ENCODE measurements at places on chromosomes 1 and 21.

GRCh38 chr1:156356875-156357534 lies 12.0 kb upstream of the RHBG start:
- peak; percentile 53 for DNase-seq

DNA sequence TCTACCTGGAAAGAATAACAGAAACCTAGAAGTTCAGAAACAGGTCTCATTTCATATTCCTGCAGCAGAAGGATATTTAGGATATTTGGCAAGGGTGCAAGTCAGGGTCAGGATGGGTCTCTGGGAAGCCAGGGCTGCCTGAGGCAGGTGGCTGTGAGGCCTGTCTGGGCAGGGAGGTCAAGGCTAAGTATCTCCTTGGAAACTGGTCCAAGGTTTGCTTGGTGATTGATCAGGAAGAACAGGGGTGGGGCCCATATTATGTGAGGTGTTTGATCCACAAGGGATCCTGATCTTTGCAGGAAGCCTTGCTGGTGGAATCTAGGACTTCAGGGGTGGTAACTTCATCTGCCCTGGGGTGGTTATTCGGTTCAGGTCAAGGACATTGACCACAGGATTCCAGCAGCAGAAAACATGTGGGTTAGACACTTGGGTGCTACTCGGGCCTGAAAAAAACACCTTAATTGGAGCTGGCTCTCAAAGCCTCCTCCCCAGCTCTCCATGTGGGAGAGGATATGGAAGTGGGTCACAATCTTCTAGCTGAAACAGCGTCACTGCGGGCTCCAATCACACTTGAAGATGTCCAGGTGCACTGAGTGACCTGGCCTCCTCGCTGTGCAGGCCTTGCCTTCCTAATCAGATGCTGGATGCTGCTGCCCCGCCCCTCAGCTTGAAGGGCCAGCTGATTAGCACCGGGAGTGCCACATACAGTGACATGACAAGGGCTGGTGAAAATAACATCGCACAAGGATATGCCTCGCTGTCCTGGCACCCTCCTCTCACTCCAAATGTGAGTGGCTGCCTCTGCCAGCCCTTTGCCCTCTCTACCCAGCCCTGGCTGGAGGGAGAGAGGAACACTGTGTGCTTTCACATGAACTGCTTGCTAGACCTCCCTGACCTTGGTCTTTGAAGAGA lies 8.7 kb downstream of the CTNNBIP1 start:
- DNase-seq: no peak

GRCh38 chr1:156229809-156230472 lies 12.0 kb upstream of the BGLAP start:
- no peak for DNase-seq

DNA sequence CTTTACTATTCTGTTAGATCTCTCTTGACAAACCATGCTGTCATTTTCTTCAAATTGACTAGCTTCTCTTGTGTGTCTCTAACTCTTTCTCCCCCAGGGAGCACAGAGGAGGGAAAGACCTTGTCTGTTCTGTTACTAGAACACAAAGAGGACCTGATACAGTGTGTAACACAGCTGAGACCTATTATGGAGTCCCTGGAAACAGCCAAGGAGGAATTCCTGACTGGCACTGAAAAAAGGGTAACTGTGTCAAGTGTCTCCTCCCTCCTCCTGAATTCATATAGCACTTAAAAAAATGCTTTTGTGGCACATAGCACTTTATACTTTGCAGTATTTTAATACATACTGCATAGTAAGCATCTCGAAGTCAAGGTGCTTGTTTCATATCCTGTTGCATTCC lies 50.6 kb downstream of the ZBTB40 start:
- no peak for DNase-seq

GRCh38 chr1:41241354-41241748 lies 755 bp downstream of the SCMH1 start:
- peak; percentile 24 for DNase-seq

DNA sequence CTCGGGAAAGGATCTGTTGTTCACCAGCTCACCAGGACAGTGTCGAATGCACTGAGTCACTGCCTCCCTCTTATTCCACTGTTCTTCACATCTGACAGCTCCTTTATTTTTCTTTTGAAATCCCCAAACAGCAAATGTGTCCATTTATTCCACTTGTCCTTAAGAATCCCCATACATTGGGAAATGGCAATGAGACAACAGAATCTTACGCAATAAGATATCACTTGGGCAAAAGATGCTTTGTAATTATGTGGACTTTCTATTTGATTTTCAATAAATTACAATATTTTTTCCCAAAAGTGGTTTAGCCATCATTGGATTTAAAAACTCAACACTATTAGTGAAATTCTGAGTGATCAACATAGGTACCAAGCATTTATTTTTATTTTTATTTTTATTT lies 3.7 kb downstream of the KRTAP20-2 start:
- no peak for DNase-seq

- DNase-seq: no peak
These were observed 1.7 kb downstream of the RNF223 start for GRCh38 chr1:1072299-1072848.

All from activated T-helper 9 cell treated with anti-CD3 and anti-CD28 coated beads, Interleukin-2, amount 50 U/mL, for 16 hours (primary cell).